GM04503 (cell line): ENCODE measurements at places on chromosomes 3 and 15.

DNA sequence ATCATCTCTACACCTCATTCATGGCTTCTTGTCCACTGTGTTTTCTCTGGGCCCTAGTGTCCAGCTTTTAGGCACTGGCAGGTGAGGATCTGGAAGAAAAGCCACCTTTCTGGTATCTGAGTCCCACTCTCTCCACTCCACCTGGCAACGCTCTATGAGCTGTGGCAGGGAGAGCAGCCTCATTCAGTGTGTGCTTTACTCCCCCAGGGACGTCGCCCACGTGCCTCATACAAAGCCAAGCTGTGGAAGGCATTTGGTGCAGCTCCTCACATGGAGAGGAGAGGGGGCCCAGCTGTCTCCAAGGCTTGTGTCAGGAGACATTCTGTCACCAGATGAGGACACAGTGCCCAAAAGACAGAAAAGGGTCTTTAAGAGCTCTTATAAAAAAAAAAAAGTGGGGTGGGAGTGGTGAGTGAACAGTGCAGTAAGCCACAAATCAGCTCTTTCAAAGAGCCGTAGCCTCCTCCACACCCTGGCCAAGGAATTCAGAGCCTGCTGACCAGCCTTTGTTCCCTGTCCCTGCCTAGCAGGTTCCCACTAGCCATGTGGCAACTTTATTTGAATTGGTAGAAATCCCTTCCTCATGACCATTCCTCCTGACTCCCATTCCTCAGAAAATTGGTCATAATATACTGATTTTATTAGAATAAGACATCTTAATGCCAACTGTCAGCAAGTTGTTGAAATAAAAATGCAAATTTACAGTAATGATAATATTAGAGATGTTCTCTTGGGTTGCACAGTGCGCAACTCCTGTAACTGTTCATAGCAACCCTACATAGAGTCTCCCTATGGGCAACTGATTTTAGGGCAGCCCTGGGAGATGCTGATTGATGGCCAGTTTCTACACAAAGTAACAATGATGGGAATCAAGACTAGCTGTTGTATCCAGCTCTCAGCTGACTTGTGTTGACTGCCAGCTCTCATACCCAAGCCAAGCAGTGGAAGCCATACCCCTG lies 29.5 kb downstream of the GALNT15 start:
- DNase-seq, result no peak

- DNase-seq, result no peak
Measured at GRCh38 chr15:35606450-35606779, 60.5 kb upstream of the DPH6 start.

DNA sequence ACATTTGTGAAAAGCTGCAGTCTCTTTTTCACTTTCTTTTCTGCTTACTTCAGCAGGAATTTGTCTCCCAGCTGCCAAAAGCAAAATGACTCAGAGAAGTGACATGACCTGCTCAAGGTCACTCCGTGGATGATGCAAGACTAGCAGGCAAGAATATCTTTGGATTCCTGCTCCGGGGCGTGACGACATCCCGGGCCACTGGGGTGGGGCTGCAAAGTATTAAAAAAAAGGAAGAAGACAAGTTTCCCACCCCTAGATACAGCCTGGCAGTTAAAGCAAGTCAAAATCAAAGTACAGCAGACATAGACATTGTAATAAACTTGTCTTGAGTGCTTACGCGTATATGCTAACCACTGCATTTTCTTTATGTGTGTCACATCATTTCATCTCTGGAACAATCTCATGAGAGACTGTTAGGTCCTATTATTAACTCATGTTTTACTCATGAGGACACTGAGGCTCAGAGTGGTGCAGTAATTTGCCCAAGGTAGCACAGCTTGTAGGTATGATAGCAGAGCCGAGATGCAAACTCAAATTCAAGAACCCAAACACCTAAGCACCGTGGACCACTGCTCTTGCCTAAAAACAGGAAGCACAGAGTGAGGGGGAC lies 485.2 kb upstream of the PROK2 start:
- DNase-seq, result peak; percentile 85

DNA sequence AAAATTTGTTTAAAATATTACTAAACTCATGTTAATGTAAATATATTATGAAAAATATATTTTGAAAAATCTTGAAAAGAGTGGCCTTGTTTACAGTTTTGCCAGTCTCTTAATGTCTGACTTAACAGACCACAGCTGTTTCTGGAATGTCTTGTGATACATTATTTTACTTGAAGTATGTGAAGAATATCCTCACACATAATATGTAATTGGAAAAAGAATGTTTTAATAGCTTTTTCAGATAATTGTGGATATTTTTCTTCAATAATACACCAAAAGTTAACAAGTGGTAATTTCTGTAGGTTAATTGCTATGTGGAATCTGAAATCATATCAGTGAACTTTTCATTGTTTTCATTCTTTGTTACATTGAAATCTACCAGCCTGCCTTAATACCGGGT lies 101.3 kb downstream of the UBE2E2 start:
- DNase-seq, result no peak

DNA sequence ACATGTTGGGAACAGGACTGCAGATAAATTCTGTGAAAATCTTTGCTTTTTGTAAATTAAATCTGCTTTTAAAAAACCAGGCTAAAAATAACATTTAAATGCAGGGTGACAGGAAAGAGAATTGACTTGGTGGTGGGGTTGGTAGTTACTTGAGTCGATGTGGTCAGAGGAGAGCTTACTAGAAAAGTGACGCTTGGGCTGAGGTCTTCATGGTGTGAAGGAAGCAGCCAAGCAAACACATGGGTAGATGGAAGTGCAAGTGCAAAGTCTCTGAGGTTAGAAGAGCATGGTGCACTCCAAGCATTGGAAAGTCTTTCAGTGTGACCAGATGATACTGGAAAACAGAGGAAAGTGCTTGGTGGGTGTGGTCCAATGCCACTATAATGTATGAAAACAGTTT lies 86.4 kb upstream of the THBS1 start:
- DNase-seq, result no peak

DNA sequence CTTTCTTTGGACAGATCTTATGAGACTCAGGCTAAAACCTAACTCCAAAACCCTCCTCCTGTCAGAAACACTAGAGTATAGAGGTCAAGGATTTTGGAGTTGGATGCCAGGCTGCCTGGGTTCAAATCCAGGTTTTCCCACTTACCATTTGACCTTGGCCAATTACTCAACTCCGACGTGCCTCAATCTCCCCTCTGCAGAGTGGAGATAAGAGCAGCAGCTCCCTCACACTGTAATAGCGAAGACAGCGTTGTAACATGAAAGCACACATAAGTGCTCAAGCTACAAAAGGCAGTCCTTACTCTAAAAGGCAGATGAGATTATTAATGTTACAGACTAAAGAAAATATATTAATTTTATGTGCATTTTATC lies 90.1 kb downstream of the IGF2BP2 start:
- no peak for DNase-seq

- no peak for DNase-seq
Measured at GRCh38 chr15:38611228-38611627, 46.6 kb upstream of the RASGRP1 start.

- DNase-seq, result no peak
Measured at GRCh38 chr3:194312186-194312742, 38.9 kb downstream of the CPN2 start.

DNA sequence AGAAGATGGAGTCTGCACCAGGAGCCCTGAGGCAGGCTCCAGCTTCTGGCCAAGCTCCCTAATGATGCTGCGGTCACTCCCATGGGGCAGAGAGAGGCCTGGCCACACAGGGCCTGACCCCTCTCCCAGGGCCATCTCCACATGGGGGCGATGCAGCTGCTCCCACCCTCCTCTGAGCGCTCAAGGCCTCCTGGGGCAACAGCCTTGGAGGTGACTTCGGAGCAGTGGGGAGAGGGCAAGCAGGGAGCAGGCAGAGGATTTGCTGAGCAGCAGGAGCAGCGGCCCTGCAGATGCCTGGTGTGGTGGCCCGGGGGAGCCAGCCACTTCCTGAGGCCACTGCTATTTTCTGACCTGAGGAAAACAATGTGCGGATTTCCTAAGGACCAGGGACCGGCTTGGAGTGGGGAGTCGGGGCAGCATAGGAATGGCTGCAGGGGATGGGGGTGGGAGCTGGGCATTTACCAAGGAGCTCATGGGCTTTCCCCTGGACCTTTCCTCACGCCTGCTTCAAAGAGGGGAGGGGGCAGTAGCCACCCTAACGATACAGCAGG lies 81.6 kb upstream of the RPL32 start:
- DNase-seq, result no peak

GRCh38 chr3:129562803-129563202 lies 19.8 kb downstream of the H1-8 start:
- no peak for DNase-seq

DNA sequence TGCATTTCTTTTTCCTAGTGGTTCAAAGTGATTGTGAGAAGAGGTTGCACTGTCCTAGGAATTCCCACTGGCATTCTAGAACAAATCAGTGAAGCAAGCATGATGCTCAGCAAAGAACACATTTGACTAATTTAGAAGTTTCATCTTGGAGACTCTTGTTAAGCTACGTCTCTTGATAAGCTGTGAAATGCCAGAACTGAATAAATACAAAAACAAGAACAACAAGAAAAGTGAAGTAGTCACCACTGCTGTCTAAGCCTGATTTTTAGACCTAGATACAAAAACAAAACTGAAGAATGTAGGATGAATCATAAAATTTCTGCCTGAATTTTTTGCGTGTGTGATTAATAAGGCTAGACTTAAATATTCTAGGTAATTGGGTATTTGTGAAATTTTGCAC lies 1162.4 kb downstream of the TUSC7 start:
- DNase-seq, result no peak

DNA sequence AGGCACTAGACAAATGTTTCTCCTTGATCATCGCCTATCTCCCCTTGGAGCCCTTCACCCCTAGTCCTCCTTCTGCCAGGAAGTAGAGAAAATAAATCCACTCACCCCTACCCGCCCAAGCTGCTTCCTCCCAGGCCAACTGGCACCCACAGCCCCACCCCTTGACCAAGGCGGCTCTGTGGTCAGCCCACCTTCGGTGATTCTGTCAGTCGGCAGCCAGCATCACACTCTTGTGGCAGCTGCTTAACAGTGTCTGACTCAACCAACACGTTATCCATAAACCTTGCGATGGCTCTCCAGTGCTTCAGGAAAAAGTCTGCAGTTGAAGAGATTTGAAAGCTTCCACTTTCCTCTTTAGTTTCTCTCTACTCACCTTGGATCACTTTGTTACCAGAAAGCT lies 7.6 kb downstream of the SHF start:
- DNase-seq, result no peak

GRCh38 chr3:73577704-73578103 lies 47.0 kb downstream of the PDZRN3 start:
- no peak for DNase-seq

GRCh38 chr15:67607329-67607728 lies 64.8 kb downstream of the MAP2K5 start:
- DNase-seq, result no peak

- DNase-seq, result peak; percentile 21
Measured at GRCh38 chr3:107024551-107025026, 352.6 kb upstream of the CCDC54 start.

DNA sequence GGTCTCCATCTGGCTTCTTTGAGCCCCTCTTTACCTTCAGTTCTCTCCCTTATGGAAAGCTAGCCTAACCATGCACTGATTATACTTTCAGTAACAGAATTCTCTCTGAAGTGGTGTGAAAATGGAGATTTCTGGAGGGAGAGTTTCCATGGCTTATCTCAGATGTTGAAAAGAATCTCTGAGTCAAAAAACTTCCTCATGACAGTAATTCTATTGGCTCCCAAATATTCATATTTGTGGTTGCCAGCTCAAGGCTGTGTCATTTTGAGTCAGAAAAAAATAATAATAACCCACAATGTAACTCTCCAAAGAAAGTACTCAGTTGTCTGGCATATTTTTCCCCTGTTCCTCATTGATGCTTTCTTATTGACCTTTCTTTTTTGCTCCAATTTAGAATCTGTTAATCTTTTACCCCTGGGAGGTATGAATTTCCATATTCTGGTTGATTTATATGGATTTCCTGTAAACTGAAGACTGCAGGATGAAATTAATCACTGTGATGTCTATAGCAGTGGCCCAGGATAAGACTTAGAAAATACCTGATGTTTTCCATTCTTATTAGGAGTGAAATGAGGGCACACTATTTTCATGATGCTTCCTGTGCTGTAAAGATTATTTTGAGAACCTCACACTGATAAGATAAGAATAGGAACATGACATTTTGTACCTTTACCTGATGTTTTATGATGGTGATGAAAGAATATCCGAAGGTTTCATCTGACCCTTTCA lies 149.5 kb upstream of the EPHA3 start:
- DNase-seq, result peak; percentile 65

DNA sequence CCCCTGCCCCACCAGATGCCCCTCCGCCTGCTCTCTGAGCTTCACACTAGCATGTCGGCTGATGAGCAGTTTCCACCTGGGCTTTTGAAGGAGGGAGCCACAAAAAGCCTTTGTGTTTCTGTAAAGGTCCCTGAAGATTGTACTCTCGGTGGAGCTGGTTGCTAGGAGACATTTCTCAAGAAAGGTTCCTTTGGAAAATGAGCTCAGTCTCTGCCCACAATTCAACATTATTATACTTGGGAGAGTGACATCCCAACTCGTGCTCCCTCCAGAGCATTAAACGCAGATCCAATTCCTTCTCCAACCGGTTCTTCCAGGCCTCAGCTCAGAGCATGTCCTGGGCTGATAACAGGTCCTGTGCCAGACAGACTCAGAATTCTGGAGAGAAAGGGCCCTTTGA lies 26.8 kb upstream of the FAM107A start:
- DNase-seq, result no peak
